ENCODE measurements at places on chromosomes 5 and 9.

DNA sequence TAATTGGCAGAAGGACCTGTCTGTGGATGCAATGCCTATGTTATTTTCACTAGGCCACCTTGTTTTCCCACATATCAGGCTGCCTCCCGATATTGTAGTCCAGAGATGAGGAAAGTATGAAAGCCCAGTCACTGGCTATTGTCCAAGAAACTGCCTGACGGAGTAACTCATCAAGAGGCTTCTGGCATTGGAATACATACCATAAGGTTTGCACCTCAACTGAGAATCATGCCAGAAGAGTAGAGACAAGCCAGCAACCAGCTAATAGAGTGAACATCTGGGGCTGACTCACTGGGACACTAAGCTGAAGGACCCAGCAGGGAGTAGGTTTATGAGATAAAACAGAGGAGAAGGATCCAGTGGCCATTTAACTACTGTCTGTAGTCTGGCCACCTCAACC lies 137.2 kb upstream of the FST start:
- H3K4me3 ChIP-seq, result no peak overlapping the region
- no peaks in the 10 kb centered on the region for H3K27me3 ChIP-seq
- H3K4me1 ChIP-seq, result peaks cover 2% of the 10 kb centered on the region
- H3K36me3 ChIP-seq, result no peaks in the 10 kb centered on the region

DNA sequence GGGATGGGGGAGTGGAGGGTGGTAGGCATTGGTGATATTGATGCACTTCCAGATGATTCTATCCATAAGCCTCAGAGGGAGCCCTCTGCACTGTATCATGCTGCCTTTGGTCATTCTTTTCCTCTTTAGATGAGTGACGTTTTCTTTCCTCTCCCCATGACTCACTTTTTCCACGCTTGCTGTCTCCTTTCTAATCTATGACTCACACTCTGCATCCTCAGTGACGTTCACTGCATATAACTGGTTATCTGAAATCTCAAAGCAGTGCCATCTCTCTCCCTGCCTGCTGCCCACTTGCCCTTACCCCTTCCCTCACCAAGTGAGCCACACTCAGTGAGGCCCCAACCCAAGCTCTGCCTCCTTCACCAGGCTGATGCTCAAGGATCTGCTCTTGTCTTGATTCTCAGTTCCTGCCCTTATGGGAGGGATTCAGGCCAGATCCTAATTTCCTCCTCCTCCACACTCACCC lies 31.6 kb downstream of the PTGS1 start:
- peaks cover 40% of the 10 kb centered on the region for H3K27me3 ChIP-seq
- no peaks in the 10 kb centered on the region for H3K4me1 ChIP-seq
- no peak overlapping the region for H3K27ac ChIP-seq
- DNase-seq, result no peak

GRCh38 chr5:72020161-72020983 lies 86.9 kb upstream of the MAP1B start:
- H3K27me3 ChIP-seq, result no peaks in the 10 kb centered on the region
- no peak overlapping the region for H3K4me3 ChIP-seq

DNA sequence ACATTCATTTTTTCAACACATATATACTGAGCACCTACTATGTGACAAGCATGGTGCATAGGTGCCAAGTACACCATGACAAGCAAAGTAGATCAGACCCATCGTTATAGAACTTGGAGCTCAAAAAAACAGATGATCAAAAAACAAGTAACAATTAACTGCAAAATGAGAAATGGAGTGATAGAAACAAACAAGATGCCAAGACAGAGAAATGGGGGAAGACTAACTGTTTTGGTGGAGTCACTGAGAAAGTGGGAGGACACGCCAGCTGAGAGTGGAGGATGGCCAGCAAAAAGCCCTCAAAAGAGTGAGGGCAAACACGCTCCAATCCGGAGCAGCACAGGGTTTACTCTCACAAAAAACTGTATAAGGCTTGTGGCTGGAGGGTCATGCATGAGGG lies 50.6 kb downstream of the TTC39B start:
- no peaks in the 10 kb centered on the region for H3K36me3 ChIP-seq
- no peak overlapping the region for H3K27ac ChIP-seq
- no peak overlapping the region for H3K4me3 ChIP-seq
- DNase-seq, result no peak
- no peaks in the 10 kb centered on the region for H3K27me3 ChIP-seq
- H3K4me1 ChIP-seq, result peaks cover 11% of the 10 kb centered on the region

GRCh38 chr5:134227259-134227658 lies 1.4 kb upstream of the PPP2CA start:
- peaks cover 34% of the 10 kb centered on the region for H3K4me1 ChIP-seq
- peak overlapping the region; percentile 94 for H3K4me3 ChIP-seq
- no peaks in the 10 kb centered on the region for H3K27me3 ChIP-seq
- H3K36me3 ChIP-seq, result no peaks in the 10 kb centered on the region
- no peak for DNase-seq

DNA sequence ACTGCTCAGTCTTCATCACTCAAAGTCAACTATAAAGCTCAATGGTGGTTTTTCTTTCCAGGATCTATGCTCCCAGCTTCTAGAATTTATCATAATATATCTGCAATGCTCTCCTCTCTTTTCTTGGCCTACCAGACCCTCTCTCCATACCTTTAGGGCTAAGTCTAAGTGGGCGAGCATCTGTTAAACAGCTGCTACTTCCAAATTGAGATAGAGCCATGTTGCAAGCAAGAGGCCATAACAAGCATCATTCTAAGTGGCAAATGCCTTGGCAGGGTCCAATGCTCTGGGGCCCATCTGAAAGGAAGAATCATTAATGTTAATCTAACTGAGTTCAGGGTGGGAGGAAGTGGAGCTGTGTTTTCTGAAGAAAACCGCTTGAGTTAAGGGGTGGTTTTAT lies 324.0 kb downstream of the TLR4 start:
- DNase-seq, result no peak
- no peaks in the 10 kb centered on the region for H3K4me1 ChIP-seq
- H3K27ac ChIP-seq, result no peak overlapping the region
- H3K4me3 ChIP-seq, result no peak overlapping the region
- peaks cover 13% of the 10 kb centered on the region for H3K27me3 ChIP-seq

GRCh38 chr5:135671966-135672365 lies 93.2 kb upstream of the CXCL14 start:
- H3K4me1 ChIP-seq, result peaks cover 19% of the 10 kb centered on the region
- H3K4me3 ChIP-seq, result no peak overlapping the region
- H3K27me3 ChIP-seq, result no peaks in the 10 kb centered on the region
- DNase-seq, result no peak
- H3K36me3 ChIP-seq, result peaks cover 13% of the 10 kb centered on the region

GRCh38 chr5:90503596-90503995 lies 25.8 kb downstream of the LYSMD3 start:
- H3K4me3 ChIP-seq, result no peak overlapping the region
- H3K4me1 ChIP-seq, result peaks cover 10% of the 10 kb centered on the region
- no peaks in the 10 kb centered on the region for H3K27me3 ChIP-seq
- no peak for DNase-seq

DNA sequence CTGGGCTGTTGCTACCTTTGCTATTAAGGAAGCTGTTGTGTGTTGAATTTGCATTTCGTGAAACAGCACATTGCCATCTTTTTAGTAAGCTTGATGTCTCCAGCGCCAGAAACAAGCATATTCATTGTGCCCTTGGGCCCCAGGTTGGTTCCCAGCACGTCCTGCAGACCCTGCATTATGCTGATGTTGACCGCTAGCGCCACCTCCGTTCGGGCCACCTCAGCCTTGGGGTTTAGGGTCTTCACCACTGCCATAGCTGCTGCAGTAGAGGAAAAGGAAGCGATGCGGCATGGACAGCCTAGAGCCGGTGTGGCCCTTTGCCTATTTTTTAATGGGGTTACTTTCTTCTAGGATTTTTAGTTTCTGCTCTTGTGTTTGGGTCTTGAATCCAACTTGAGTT lies 23.8 kb upstream of the OTULIN start:
- H3K27me3 ChIP-seq, result peaks cover 47% of the 10 kb centered on the region
- no peaks in the 10 kb centered on the region for H3K4me1 ChIP-seq
- no peak overlapping the region for H3K27ac ChIP-seq
- no peak for DNase-seq

GRCh38 chr5:129460936-129461710 lies 1.0 kb downstream of the ADAMTS19 start:
- peak overlapping the region; percentile 95 for H3K4me3 ChIP-seq
- DNase-seq, result peak; percentile 73
- peaks cover 28% of the 10 kb centered on the region for H3K4me1 ChIP-seq
- peaks cover 25% of the 10 kb centered on the region for H3K27me3 ChIP-seq

GRCh38 chr5:9423571-9423970 lies 122.3 kb downstream of the SEMA5A start:
- no peak overlapping the region for H3K4me3 ChIP-seq
- no peak for DNase-seq
- no peak overlapping the region for H3K27ac ChIP-seq
- peaks cover 9% of the 10 kb centered on the region for H3K36me3 ChIP-seq
- no peaks in the 10 kb centered on the region for H3K27me3 ChIP-seq
- peaks cover 31% of the 10 kb centered on the region for H3K4me1 ChIP-seq

GRCh38 chr9:106880863-106881262 lies 17.9 kb downstream of the ZNF462 start:
- H3K27ac ChIP-seq, result peak overlapping the region; percentile 30
- H3K4me3 ChIP-seq, result no peak overlapping the region
- DNase-seq, result no peak
- no peaks in the 10 kb centered on the region for H3K27me3 ChIP-seq

DNA sequence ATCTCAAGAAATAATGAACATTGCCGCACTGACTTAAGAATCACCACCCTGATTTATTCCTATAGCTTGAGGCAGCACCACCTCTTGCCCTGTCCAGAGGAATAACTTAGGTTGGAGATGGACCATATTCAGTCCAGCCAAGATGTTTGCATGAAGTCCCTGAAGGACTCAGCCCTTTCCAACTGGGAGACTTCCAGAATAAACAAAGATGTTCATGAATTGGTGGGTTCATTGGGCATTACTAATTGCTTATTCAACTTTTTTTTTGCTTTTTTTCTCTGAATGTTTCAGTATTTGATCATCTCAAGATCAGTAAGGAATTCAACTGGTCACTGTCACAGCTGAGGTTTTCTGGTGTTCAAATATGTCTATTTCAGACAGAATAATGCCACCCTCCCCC lies 470.6 kb downstream of the CCDC171 start:
- no peak overlapping the region for H3K27ac ChIP-seq
- no peak for DNase-seq
- no peaks in the 10 kb centered on the region for H3K27me3 ChIP-seq

GRCh38 chr5:164357395-164358033 lies 852.1 kb downstream of the MAT2B start:
- peaks cover 50% of the 10 kb centered on the region for H3K27me3 ChIP-seq
- H3K4me3 ChIP-seq, result no peak overlapping the region
- DNase-seq, result no peak
- H3K36me3 ChIP-seq, result no peaks in the 10 kb centered on the region
- no peak overlapping the region for H3K27ac ChIP-seq

GRCh38 chr9:121678501-121679022 lies 27.1 kb downstream of the DAB2IP start:
- no peak for DNase-seq
- peaks cover 29% of the 10 kb centered on the region for H3K4me1 ChIP-seq
- peak overlapping the region; percentile 95 for H3K27ac ChIP-seq
- H3K4me3 ChIP-seq, result no peak overlapping the region
- H3K36me3 ChIP-seq, result peaks cover 6% of the 10 kb centered on the region
- H3K27me3 ChIP-seq, result no peaks in the 10 kb centered on the region

DNA sequence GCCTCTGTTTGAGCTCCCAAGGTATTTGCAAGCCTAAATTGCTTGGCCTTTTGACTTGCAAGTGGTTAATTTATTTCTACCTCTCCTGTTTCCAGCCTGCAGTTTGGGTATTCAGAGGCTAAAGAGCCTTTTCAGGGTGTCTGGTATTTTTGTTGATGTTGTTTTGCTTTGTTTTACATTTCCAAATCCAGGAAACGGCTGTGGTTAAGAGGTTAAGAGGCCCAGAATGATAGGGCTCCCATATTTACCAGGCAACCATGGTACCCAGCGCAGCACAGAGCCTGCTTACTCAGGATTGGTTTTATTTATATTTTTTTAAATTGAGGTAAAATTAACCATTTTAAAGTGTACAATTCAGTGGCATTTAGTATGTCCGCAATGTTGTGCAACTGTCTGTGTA lies 92.1 kb downstream of the PDZD2 start:
- no peaks in the 10 kb centered on the region for H3K27me3 ChIP-seq
- DNase-seq, result no peak
- H3K4me1 ChIP-seq, result no peaks in the 10 kb centered on the region
- H3K27ac ChIP-seq, result no peak overlapping the region
- H3K4me3 ChIP-seq, result no peak overlapping the region

GRCh38 chr5:10524376-10525123 lies 39.3 kb upstream of the ANKRD33B start:
- peaks cover 8% of the 10 kb centered on the region for H3K36me3 ChIP-seq
- H3K4me3 ChIP-seq, result no peak overlapping the region
- H3K4me1 ChIP-seq, result peaks cover 25% of the 10 kb centered on the region
- H3K27ac ChIP-seq, result no peak overlapping the region
- no peaks in the 10 kb centered on the region for H3K27me3 ChIP-seq

GRCh38 chr9:132744881-132745755 lies 74.9 kb downstream of the GTF3C4 start:
- peaks cover 32% of the 10 kb centered on the region for H3K4me1 ChIP-seq
- no peaks in the 10 kb centered on the region for H3K36me3 ChIP-seq
- H3K27me3 ChIP-seq, result peaks cover 69% of the 10 kb centered on the region

DNA sequence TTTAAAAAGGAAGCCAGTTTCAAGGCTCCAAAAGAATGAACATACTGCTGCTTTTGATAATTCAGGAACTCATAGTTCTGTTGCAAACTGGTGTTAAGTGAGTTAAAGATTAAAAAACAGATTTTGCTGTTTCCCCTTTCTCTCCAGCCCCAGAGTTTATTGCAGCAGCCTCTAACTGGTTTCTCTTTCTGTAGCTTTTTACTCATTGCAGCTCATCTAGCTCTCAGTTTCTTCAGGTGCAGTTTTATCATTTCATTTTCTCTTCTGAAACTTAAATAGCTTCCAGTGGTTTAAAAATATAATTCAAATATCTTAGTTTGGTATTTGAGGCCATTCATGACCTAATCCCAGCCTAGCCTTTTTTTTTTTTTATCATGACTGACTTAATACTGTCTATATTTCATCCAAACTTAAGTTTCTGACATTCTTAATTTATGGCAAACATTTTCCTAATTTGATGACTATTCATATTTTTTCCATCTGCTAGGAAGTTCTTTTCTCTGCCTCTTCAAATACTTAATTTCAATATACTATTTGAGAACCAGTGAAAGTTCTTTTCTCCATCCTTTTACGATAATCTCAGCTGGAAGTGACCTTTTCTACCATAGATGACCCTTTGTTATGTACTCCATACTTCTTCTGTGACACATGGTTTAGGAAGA lies 252.7 kb upstream of the GRIA1 start:
- H3K27me3 ChIP-seq, result peaks cover 7% of the 10 kb centered on the region
- no peak overlapping the region for H3K27ac ChIP-seq
- H3K36me3 ChIP-seq, result no peaks in the 10 kb centered on the region
- H3K4me3 ChIP-seq, result no peak overlapping the region

DNA sequence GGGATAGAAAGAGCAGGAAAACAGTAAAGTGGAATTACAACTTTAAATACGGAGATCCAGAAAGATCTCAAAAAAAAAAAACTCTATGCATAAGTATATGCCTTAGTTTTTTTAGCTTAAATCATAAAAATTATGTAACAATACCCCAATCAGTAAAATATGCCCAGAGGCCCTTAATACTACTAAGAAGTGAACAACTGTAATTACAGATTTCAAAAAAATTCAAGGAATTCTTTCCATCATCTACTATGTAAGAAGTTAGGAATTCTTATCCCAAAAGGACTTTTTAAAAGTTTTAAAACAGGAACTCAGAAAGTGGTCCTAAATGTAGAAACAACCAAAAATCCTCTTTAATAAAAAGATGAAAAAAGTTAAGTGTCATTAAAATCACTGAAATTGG lies 111.3 kb downstream of the SSBP2 start:
- peaks cover 6% of the 10 kb centered on the region for H3K36me3 ChIP-seq
- H3K4me3 ChIP-seq, result no peak overlapping the region
- no peaks in the 10 kb centered on the region for H3K27me3 ChIP-seq
- peak overlapping the region; percentile 69 for H3K27ac ChIP-seq
- H3K4me1 ChIP-seq, result peaks cover 18% of the 10 kb centered on the region
- no peak for DNase-seq

Measured in mesothelial cell of epicardium (in vitro differentiated cells).